Endothelial cell (in vitro differentiated cells): ENCODE measurements at places on chromosomes 4 and X.

- no peaks in the 10 kb centered on the region for H3K36me3 ChIP-seq
- H3K4me1 ChIP-seq, result no peaks in the 10 kb centered on the region
- H3K4me3 ChIP-seq, result no peak overlapping the region
- H3K27me3 ChIP-seq, result peaks cover 1% of the 10 kb centered on the region
Measured at GRCh38 chrX:55659931-55660330, 36.7 kb downstream of the FOXR2 start.

DNA sequence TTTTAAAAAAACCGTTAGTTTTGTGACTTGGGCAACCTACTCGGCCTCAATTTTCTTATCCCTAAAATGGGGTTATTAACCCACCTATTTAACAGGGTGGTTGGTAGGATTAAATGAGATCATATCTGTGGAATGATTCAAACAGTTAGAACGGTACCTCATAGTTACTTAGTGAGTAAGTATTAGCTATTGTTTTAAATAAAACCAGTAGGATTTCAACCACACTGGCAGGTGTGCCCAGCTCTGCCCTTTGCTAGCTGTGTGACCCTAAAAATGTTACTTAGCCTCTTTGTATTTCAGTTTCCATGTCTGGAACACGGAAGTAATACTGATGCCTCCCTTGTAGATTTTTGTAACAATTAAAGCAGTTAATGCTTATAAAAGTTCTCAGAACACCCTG lies 225.8 kb upstream of the SPRY1 start:
- H3K27ac ChIP-seq, result no peak overlapping the region
- no peak overlapping the region for H3K4me3 ChIP-seq
- no peaks in the 10 kb centered on the region for H3K36me3 ChIP-seq
- no peak for DNase-seq

DNA sequence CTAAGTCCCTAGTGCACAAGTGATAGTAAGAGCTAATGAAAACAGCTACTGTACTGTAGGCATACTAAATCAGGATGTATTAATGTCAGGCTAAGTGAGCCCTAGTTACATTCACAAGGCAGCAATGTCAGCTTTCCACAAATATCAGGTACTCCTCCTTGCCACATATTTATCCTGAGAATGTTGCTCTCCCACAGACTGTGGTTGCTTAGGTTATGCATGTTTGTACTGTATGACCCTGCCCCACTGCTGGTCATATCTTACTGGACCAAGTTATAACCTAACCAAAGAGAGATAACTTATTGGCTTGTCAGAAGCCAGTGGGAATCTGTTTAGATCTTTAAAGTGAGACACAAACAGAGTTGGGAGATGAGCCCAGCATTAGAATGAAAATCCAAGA lies 241.0 kb downstream of the SLC39A8 start:
- H3K27ac ChIP-seq, result no peak overlapping the region
- H3K4me1 ChIP-seq, result no peaks in the 10 kb centered on the region
- H3K4me3 ChIP-seq, result no peak overlapping the region
- H3K36me3 ChIP-seq, result peaks cover 7% of the 10 kb centered on the region
- no peaks in the 10 kb centered on the region for H3K27me3 ChIP-seq

- H3K27me3 ChIP-seq, result no peaks in the 10 kb centered on the region
- H3K4me3 ChIP-seq, result no peak overlapping the region
- peaks cover 9% of the 10 kb centered on the region for H3K4me1 ChIP-seq
- DNase-seq, result no peak
- no peaks in the 10 kb centered on the region for H3K36me3 ChIP-seq
Measured at GRCh38 chr4:109078724-109079123, 223.7 kb downstream of the COL25A1 start.

DNA sequence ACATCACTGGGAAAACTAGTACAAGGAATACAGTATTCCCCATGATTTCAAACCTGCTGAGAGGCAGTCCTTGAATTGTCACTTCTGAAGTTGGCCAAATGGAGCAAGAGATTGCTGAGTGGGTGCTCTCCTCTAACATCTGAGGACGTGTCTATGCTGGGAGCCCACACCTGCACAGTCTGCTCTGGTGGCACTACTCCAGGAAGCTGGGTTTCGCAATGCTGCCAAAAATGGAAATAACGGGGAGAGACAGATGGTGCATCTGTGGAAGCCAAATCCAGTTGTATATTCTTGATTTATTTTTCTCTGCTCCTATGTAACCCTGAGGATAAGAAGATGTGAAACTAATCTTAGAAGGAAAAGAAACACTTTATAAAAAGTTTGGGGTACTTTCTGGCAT lies 240.1 kb upstream of the CTSO start:
- no peak overlapping the region for H3K27ac ChIP-seq
- no peaks in the 10 kb centered on the region for H3K36me3 ChIP-seq
- no peaks in the 10 kb centered on the region for H3K27me3 ChIP-seq
- H3K4me3 ChIP-seq, result no peak overlapping the region
- peaks cover 6% of the 10 kb centered on the region for H3K4me1 ChIP-seq

GRCh38 chr4:6050551-6050950 lies 32.3 kb upstream of the C4orf50 start:
- no peak for DNase-seq
- H3K4me1 ChIP-seq, result peaks cover 11% of the 10 kb centered on the region
- peaks cover 4% of the 10 kb centered on the region for H3K27me3 ChIP-seq
- H3K4me3 ChIP-seq, result no peak overlapping the region
- H3K27ac ChIP-seq, result no peak overlapping the region

DNA sequence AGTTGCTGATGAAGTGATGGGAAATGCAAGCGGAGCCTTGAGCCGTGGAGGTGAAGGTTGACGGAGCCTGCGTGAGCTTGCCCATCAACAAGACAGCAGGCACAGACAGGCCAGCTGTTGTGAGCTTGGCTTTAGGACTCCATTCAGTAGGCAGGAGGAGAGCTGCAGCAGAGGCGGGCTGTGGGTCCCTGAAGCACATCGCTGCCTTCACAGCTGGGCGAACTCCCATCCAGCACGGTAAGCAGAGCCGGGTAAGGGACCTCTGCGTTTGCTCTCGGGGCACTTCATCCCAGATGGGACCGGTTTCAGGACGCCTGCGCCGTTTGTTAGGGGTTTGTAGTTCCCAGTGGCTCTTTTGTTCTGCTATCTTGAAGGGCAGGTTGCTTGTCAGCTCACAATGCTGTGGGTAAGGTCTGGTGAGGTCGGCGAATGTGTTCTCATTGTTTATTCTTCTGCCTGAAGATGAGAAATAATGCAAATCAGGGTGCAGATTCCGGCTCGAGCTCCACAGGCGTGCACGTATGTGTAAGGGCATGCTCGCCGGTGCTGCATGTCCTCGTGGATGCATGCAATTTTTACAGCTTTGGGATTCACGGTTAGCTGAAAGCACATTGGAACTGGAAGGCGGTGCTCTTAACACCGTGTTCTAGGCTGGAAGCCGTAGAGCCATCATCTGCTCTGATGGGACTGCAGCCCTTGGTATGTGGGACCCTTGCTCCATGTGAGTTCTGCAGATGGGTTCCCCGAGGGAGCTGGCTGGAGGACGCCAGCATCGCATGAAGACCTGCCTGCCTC lies 54.6 kb upstream of the CLDN34 start:
- no peak overlapping the region for H3K4me3 ChIP-seq
- H3K27me3 ChIP-seq, result peaks cover 8% of the 10 kb centered on the region
- H3K36me3 ChIP-seq, result peaks cover 4% of the 10 kb centered on the region
